CD4-positive, alpha-beta T cell treated with Interleukin-1 beta for 1 hour (primary cell): ENCODE measurements at places on chromosomes 2 and 18.

DNA sequence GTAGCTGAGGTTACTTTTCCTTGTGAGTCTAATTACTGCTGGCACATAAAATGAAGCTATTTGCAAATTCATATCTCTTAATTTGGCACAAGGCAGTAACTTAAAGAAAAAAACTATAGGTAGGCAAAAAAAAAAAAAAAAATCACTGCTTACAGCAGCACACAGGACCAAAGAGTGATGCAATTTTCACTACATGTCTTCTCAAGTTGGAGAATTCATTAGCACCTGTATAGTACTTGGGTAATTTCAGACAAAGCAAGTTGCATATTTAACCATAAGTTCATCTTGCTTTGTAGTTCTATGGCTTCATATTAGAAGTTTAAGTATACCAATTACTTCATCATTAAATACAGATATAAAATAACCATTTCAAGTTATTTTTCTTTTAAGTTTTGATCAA, 33.7 kb upstream of the RBBP8 start:
- no peak for DNase-seq

DNA sequence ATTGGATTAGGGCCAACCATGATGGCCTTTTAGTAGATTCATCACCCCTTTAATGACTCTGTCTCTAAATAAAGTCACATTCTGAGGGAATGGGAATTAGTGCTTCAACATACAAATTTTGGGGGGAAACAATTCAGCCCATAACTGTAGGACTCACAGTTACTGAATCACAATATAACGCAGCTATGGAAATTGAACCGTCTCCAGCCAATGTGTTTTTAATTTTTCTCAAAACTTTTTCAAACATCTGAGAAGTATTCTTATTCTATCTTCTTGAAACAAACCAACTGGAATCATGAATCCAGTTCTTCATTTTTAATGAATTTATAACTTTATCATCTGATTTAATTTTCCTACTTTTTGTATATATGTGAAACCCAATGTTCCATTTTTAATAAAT, 373.1 kb upstream of the SYT4 start:
- DNase-seq, result no peak

DNA sequence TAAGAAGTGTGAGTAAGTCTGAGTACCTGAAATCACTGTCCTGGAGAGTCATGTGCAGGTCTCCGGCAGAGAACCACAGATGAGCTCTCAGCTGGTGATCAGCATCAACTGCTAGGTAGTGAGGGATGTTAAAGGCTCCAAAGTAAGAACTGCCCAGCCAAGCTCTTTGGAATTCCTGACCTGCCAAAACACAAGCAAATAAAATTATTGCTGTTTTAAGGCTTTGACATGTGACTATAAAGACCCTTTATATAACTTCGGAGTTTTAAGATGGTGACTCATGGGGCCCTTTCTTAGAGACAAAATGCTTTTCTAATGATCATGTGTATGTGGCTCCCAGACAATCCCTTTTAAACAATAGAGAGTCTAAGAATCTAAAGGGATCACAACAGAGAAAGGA, 855.7 kb downstream of the TRIB2 start:
- no peak for DNase-seq

DNA sequence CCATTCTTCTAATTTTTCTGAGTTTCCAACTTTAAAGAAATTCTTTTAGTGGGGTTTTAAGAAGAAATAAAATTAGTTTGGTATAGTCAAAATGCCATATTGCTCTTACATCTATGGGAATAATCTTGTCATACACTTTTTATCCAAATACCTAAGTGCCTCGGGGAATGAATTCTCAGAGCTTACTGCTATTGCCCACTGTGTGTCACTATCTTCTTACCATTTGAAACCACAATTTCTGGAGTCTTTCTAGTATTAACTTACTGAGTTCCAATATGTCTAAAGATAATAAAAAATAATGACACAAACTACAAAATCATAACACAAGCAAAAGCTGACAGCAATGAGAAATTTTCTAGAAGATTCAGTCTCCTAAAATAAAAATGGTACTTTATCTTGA, 23.7 kb upstream of the DNAH6 start:
- no peak for DNase-seq

GRCh38 chr18:75809151-75809925, 381.8 kb upstream of the SMIM21 start:
- no peak for DNase-seq

- DNase-seq, result no peak
These were observed 136.6 kb upstream of the ACAA2 start for GRCh38 chr18:49949951-49950395.

DNA sequence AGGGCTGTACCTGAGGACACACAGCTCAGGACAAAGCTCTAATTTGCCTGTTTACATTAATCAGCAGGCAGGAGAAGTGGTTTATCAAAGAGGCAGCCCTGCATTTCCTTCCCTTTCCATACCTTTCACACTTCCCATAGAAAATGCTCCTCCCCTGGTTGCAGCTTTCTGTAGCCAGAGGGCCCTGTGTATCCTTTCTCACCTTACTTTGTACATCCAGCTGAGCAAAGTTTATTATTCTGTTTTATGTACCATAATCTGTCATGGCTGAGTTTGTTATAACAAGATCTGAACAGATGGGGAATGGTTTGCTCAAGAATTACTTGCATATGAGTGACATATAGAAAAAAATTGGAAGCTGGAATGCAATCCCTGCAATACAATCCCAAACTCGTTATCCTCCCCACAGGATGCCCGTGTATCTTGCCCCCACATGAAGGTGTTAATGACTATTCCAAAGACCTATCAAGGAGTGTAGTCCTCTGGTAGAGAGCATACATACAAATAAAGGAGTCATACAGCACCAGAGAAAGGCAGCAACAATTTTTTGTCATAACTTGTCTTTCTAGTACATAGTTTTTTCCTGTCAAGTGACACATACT, 1025.8 kb upstream of the KLHL29 start:
- no peak for DNase-seq

GRCh38 chr2:177397481-177398289, 5.1 kb downstream of the AGPS start:
- DNase-seq, result no peak

DNA sequence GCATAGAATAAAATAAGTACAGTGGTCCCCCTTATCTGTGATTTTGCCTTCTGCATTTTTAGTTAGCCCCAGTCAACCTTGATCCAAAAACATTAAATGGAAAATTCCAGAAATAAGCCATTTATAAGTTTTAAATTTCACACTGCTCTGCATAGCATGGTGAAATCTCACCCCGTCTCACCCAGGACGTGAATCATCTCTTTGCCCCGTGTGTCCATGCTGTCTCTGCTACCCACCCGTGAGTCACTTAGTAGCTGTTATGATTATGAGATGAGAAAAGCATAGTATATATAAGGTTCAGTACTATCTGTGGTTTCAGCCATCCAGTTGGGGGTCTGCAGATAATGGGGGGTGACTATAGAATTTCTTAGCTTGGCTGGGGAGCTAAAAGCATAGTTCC, 67.3 kb downstream of the RHBDD1 start:
- no peak for DNase-seq

DNA sequence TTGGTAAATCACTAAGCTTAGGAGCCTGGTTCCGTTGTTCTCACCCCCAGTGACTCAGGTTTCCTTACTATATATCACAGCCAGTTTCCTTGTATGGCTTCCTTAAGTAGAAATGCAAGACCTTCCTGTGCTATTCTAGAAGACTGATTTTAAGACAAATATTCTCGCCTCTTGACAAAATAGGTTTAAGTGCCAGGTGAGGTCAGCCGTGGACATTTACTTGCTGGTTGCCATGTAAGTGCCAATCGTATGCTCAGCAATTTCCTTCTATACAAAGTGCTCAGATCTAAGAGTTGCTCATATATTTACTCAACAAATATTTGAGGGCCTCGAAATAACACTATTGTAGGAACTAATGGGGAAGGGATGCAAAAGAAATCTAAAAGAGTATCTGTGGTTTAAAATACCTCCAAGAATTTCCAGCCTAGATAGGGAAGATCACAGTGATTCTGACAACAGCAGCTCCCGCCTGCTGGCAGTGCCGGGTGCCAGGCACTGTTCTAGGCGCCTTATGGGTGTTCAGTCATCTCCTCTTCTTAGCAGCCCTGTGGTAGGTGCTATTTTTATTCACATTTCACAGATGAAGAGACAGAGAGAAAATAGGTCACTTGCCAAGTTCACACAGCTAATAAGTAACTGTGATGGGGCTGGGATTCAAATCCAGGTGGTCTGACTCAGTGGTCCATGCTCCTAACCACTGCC, 95.3 kb upstream of the B3GNT7 start:
- DNase-seq, result no peak

DNA sequence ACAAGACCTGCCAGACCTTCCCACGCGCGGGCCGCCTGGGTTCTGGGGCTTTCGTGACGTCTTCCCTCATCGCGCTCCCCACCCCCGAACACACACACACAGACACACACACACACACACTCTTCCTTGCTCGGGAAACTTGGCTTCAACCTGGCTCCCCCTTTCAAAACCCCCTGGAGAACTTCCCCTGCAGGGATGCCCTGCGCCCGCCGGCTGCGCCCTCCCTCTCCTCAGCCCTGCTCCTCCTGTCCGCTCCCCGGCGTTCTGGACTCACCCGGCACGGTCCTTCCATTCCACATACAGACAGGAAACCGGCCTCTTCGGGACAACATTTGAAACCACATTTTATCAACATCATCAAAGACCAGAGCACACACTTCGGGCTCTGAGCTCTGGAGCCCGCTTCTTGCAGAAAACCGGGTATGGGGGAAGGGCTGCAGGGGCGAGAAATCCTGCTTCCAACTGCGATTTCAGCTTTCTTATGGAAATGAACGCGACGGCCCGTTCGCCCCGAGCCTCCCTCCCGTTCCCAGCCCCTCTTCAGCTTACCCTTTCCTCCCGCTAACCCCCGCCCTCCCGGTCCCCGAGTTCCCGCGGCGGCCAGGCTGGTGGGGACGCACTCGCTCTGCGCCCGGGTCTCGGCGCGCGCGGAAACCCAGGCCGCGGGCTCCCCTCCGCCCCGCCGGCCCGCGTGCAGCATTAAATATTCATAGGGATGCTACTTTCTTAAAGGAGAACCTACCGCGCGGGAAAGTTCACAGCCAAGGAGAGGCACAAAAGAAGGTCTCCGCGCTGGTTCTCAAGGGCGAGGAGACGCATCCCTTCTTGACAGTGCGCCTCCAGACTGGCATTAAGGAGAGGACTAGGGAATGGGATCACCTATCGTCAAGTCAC, 18.3 kb downstream of the POU3F3 start:
- DNase-seq, result no peak

- no peak for DNase-seq
These were observed 385.2 kb downstream of the TNS1 start for GRCh38 chr2:217617616-217618022.

- no peak for DNase-seq
These were observed 185.6 kb upstream of the MEX3C start for GRCh38 chr18:51383116-51383515.

DNA sequence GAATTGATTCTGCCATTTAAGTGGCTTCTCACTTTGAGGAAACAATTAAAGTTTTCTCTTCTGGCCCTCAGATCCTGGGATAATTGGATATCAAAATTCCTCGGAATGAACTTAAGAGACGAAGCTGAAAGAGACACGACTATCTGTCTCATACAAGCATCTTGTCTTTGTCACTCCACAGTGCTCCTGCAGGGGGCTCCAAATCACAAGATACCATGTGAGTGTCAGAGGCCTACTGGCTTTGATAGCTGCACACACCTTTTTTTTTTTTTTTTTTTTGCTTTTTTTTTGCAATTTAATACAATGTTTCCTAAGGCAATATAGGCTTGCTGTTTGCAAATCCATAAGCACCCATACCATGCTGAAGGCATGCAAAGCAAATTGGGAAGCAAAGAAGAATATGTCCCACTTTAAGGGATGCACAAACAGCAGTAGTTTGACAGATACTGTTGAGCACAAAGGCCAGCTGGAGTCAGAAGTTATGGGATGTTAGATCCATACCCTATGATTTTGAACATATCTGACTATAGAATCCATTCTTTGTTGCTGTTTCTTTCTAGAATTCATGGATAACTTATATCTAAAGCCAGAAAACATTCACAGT, 109.0 kb upstream of the CBLN2 start:
- DNase-seq, result peak; percentile 13

GRCh38 chr2:47076586-47077441, 78.3 kb downstream of the STPG4 start:
- no peak for DNase-seq

DNA sequence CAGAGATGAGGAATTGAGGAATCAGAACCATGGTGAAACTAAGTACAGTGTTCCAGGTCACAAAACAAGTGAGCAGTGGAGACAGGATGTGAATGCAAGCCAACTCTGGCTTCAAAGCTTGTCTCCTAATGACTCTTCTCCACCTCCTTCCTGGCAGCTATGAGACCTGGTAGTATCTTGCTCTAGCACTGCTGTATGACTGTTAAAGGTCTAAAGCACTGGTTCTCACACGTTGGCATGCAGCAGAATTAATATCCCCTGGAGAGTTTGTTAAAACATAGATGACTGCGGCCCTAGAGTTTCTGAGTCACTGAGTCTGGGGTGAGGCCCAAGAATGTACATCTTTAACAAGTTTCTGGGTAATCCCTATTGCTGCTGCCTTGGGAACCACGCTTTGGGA, 63.3 kb downstream of the SUCLG1 start:
- no peak for DNase-seq

DNA sequence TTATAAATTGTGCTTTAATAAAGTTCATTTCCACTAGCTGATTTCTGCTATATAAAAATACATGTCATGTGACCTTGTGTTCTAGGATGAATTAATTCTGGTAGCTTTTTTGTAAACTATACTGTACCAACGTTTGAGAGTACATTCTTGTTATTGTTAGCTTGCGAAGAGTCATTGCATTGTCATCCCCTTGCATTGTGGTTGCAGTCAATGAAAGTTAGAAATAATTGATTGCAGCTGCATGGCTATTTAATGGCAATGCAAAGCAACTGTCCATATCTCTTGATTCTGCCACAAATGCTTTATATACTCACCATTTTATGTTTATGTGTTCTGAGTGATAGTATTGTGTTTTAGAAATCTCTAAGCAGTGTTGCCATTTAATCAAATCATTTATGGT, 91.6 kb downstream of the ZNF407 start:
- DNase-seq, result no peak
